ENCODE measurements at places on chromosomes 12 and 14.

- DNase-seq, result peak; percentile 72
Observed at GRCh38 chr14:76937181-76938091, 91.1 kb downstream of the IRF2BPL start.

DNA sequence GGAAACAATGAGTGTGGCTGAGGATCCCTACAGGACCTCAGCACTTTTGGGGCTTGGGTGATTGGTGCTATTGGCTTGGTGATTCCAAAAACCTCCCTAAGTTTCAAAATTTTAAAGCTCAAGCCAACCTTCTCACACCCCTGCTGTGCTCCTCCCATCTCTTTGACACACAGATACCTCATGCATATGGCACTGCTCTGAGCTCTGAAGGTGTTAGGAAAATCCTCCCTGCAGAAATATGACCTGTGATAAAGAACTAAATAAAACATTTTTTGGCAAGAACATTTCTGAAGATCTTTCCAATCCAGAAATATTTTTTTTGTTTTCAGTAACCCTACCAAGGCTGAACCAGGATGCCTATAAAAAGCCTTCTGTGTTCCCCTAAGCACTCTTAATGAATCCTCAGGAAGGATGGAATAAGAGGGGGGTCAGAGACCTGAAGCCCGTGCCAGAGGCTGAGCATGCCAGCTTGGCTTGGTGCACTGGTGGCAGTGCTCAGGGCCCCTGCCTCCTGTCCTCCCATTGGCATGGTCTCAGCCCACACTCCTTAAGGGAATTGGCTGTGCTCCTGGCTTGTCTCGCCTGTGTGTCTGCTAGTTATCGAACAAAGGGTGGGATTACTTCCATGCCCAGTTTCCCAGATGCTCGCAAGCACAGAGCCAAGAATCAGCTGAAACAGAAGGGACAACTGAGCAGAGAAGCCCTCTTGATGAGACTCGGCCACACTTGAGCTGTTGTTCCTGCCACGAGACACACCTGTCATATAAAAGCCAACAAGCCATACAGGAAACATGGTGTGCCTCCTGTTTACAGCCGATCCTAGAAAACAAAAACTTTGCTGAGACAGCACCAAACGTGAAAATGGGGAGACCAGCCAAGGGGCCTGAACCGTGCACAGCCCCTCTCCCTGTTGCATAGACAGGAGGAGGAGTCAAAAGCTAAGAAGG is 132.7 kb upstream of the EEA1 start:
- DNase-seq, result peak; percentile 80

DNA sequence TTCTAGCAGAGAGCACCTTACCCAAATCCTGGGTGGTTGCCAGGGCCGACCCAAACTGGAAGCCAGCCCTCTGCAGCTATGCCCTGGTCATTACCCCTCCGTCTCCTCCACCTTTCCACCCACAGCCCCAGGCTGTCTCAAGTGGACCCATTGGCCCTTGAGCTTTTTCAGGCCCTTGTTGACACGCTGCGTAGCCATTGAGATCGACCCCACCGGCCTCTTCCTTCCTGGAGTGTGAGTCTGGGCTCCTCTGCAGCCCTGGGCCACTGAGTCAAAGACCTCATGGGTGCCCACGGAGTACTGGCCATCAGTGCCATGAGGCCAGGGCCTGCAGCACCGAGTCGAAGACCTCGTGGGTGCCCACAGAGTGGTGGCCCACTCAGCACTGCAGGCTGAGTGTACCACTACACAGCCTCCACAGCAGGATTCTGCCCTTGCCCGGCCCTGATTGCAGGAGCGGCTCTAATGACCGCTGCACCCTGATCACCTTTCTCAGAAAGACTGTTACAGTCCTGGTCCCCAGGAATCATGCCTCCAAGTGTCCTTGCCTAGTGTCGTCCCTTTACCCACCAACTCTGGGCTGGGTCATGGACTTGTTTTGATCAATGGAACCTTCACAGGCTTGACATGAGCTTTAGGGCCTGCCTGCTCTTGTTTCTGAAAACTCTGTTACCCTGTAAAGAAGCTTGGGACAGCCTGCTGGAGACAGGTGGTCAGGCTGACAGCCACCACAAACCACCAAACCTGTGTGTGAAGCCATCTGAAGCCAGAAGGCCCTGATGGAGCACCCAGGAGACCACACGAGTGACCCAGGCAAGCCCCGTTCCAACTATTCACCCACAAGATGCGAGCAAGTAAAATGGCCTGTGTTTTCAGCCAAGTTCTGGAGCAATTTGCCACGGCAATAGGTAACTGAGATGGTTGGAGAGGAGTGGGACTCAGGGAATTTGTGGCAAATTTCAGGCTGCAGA is 39.6 kb upstream of the TRAF3 start:
- no peak for DNase-seq

GRCh38 chr14:104559028-104559803 is 20.3 kb upstream of the C14orf180 start:
- no peak for DNase-seq

GRCh38 chr12:39830852-39831520 is 211.4 kb upstream of the ABCD2 start:
- no peak for DNase-seq

DNA sequence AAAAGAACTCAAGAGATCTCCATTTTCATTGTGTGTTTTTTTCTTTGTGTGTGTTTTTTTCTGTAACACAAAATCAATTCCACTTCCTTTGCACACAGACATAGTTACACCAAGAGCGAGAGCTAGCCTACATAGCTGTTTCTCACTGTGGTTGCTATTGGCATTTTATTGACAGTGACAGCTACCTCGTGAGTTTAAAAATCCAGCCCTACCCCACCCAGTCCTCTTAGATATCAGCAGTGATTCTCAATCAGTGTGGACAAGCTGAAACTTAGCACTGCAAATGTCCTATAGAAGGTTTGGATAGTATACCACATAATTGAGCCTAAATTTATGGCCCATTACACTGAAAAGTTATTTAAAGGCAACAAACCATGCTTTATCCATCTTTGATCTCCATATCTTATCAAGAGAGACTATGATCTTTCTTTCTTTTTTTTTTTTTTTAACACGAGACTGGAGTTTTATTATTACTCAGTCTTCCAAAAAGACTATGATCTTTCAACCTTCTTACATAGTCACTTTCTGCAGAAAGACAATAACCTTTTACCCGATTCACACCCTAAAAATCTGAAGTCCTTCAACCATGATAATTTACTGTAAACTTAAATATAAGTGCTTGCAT is 46.8 kb downstream of the ATP2B1 start:
- DNase-seq, result no peak

All from Ammon's horn (tissue), 1 donor.